AG09319 (cell line): ENCODE measurements at places on chromosomes 12 and 14.

DNA sequence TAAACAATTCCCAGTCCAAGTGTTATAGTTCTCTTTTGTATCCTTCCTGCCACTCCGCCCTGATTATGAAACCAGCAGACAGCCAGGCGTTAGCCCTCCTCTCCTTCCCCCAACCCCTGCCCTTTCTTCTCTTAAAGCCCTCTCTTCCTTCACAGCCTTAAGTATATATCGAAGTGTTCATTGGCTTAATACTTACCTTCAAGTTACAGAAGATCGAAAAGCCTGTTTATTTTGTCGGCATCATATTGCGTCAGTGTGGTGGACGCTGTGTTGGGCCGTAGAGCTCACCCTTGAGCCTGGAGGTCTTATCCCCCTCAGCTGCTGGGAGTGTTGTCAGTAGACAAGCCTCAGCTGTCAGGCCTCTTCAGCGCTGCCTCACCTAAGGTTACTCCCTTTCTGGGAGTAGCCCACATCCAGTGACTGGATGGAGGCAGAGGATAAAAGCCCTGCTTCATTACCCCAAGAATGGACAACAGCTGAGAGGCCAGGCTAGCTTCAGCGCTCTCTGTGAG lies 36.2 kb downstream of the CMAS start:
- no peak for DNase-seq

- DNase-seq, result no peak
Observed at GRCh38 chr12:115324949-115325593, 641.1 kb upstream of the TBX3 start.

- peak; percentile 59 for DNase-seq
Observed at GRCh38 chr12:28051516-28052354, 79.2 kb upstream of the PTHLH start.

GRCh38 chr12:15474766-15475165 lies 152.5 kb downstream of the PTPRO start:
- DNase-seq, result no peak

GRCh38 chr14:88987516-88987915 lies 163.1 kb downstream of the TTC8 start:
- no peak for DNase-seq

GRCh38 chr12:26273811-26274210 lies 78.4 kb downstream of the SSPN start:
- no peak for DNase-seq

DNA sequence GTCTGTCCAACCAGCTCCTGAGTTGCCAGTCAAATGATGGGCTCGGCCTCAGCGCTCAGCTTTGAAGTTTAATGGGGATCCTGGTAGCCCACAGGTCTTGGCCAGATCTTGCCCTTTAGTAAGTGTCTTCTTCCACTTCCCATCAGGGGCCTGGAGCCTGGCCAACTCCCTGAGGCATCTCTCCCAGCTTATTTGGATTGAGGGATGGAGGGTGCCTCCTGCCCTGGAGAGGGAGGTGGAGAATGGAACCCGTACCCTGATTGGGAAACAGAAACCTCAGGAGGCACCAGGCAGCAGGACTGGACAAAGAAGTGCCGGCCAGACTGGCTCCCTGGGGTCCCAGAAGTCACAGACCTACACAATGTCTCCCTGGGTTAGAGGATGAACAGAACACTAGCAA lies 40.5 kb upstream of the LTBP2 start:
- DNase-seq, result no peak

GRCh38 chr12:7035463-7035862 lies 17.2 kb upstream of the LPCAT3 start:
- DNase-seq, result no peak

DNA sequence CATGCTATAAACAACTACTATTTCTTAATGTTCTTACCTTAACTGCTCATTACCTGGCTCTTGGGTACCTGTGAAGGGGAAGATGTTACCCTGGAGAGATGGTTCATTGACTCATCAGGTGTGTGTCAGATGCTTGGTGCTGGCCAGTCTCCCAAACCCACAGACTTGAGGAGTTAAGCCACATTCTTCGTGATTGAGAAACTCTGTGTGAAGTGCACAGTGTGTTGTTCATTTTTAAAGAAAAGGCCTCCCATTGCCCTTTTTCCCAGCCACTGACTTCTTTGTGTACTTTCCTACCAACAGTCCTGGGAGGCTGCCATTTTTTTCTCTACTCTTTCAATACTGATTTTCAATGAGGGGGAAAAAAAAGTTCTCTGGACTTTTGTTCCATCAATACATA lies 3.2 kb downstream of the MGST1 start:
- peak; percentile 86 for DNase-seq

GRCh38 chr14:103521438-103521950 lies 1.1 kb downstream of the CKB start:
- no peak for DNase-seq

DNA sequence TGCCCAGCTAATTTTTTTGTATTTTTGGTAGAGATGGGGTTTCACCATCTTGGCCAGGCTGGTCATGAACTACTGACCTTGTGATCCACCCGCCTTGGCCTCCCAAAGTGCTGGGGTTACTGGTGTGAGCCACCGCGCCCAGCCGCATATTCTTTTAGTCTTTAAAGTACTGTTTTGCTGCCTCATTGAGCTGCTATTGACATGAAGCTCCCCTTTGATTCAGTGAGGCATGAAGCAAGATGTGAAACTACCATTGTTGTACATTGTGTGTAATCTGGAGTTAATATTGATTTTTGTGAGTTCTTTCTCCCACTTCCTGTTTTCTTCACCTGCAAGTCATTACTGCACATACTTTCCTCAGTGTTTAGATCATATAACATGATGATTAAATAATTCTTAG lies 80.8 kb downstream of the MNAT1 start:
- no peak for DNase-seq

GRCh38 chr14:90756755-90757345 lies 59.4 kb downstream of the TTC7B start:
- no peak for DNase-seq

- DNase-seq, result no peak
Observed at GRCh38 chr14:24612196-24612595, 2.7 kb upstream of the GZMH start.

DNA sequence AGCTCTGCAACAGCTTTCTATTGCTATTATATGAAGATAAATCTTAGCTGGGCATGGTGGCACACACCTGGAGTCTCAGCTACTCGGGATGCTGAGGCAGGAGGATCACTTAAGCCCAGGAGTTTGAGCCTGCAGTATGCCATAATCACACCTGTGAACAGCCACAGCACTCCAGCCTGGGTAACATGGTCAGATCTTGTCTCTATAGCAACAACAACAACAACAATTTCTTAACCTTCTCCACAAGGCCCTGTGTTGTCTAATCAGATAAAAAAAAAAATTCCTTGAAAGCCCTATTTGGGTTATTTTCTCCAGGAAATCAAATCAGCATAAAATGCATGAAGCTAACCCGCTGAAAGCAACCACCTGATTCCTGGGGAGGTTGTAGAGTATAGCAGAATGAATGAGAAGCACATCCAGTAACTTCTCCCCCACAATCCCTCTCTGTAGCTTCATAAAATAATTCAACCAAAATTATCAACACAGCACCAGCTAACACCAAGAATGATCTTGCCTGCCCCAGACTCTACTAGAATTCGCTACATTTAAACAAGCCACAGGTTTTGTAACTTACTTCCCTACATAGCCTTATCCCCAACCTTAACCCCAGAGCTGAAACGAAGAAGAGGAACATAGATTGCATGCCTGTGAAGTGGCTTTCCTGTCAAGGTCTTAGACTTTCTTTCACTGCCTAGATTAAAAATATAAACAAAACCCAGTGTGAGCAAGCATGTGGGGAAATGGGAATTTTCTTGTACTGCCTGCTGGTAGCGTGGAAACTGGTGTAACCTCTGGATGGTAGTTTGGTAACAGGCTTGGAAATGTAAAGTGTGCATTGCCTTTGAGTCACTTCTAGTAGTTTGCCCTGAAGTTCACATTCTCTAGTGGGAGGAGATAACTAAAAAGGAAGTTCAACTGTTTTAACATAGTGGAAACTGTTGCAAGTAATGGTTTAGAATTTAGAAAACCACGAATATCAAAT lies 6.0 kb upstream of the STK38L start:
- no peak for DNase-seq

DNA sequence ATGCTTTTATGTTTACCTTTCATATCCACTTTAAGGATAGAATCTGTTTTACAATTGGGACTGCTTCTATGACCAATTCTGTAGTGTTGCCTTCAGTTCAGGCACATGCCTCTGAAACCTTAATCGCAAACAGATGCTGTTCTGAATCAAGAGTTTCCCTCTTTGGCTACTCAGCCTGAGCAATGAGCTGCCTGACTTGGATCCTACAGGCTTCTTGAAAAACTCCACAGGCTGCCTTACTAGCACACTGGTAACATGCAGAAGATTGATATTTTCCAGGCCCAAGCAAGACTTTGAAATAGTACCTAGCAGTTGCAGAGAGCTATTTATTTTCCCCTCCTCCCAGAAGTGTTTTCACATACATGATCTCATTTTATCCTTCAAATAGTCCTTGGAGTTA lies 34.8 kb upstream of the PMCH start:
- peak; percentile 38 for DNase-seq

DNA sequence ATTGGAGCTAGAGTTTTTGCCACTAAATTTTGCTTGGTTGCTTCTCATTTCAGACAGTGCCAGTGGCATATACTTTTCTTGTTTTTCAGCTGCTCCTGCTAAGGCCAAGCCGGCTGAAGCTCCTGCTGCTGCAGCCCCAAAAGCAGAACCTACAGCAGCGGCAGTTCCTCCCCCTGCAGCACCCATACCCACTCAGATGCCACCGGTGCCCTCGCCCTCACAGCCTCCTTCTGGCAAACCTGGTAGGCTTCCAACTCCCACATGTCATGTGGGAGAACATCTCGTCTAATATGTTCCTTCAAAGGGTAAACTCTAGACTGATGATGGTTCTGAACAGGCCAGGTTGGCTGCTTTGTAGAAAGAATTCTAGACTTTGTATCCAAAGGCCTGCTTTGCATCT lies 11.0 kb downstream of the DLST start:
- no peak for DNase-seq

DNA sequence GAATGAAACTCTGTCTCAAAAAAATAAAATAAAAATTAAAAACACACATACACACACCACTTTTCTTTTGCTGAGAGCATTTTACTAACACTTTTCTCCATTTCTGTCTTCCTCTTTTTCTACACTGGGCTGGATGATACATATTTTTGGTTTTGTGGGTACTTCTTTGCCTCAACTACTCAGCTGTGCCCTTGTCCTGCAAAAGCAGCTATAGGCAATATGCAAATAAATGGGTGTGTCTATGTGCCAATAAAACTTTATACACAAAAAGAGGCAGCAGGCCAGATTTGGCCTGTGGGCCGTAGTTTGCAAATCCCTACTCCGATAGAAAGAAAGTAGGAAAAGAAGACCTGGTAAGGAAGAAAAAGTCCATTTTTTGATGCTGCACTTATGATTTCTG lies 6.5 kb downstream of the CLMN start:
- DNase-seq, result no peak

- DNase-seq, result no peak
Observed at GRCh38 chr12:132400011-132400641, 70.7 kb upstream of the GALNT9 start.

DNA sequence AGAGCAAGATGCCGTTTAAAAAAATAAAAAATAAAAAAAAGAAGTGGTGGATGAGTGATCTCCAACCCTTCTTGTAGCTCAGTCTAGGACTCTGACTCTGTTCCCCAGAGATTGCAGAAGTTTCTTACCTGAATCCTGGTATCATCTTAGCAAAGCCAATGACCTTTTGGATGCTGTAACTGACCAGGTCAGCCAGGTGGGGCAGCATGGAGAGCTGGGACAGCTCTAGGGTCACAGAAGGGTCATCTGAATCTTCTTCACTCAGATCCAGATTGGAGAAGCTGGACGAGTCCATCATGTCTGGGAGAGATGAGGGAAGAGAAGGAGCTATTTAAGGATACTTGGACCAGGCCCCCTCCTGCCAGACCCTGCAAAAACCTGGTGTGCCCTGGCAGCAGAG lies 35.8 kb upstream of the HDAC7 start:
- no peak for DNase-seq

DNA sequence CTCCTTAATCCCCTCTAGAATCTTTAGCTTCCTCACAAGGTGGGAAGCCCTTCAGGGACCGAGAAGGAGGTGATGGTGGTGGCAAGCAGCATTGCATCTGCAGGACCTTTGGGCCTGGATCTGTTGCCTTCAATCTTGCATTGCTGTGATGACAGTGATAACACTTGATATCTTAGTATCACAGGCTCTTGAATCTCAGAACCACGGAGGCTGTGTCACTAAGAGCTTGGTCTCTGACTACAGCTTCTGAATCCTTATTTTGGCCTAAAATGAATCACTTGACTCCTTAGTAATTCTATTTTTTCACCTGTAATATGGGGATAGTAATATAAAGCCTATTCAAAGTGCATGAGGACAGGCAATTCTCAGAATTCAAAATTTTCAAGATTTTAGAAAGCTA lies 8.9 kb upstream of the AMN1 start:
- DNase-seq, result no peak
